ENCODE measurements at places on chromosomes 4 and X. TPM values are rescaled to one million over a fixed set of nuclear protein-coding genes. Genes with fewer than 3 reads are reported as not detected.

The NDP gene
- 0.66 TPM for total RNA-seq

The RAB40AL gene
- 2.0 TPM for total RNA-seq

- H3K27ac ChIP-seq = no peak overlapping the region
- H3K27me3 ChIP-seq = no peaks in the 10 kb centered on the region
- no peak overlapping the region for H3K4me3 ChIP-seq
- DNase-seq = no peak
- peaks cover 42% of the 10 kb centered on the region for H3K4me1 ChIP-seq
These were observed 61.5 kb downstream of the PCDH18 start for GRCh38 chr4:137470806-137471205.

GRCh38 chr4:31530555-31530954, 810.4 kb downstream of the PCDH7 start:
- no peak overlapping the region for H3K4me3 ChIP-seq
- H3K36me3 ChIP-seq = peaks cover 1% of the 10 kb centered on the region
- H3K27ac ChIP-seq = no peak overlapping the region
- no peaks in the 10 kb centered on the region for H3K27me3 ChIP-seq
- DNase-seq = no peak

Measured in mesothelial cell of epicardium (in vitro differentiated cells).